Activated CD4-positive, alpha-beta T cell treated with anti-CD3 and anti-CD28 coated beads, Interleukin-2, amount 50 U/mL, for 1 hour (primary cell): ENCODE measurements at places on chromosomes 3 and 15.

DNA sequence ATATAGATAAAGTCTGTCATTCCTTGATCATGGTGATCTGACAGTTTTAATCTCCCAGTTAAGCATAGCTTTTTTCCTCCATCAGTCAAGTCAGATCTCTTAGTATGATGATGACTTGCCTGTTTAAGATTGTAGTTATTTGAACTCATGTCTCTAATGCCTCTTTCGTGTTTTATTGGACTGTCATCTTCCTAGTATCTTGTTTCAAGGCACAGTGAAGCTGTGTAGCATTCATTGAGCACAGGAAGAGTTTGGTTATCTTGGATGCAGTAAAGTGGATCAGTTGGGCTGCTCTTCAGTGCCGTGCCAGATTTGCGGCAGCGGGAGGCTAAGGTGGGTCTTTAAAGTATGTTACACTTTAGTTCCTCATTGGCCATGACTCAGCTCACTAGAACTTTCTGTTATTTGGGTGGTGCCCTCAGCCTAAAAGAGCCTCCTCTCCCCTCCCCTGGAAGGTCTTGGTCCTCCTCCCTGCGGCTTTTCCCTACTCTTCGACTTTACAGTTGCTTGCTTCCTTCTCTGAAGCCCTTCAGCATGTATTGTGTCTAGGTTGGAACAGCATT lies 45.7 kb upstream of the SKOR1 start:
- no peak for DNase-seq

DNA sequence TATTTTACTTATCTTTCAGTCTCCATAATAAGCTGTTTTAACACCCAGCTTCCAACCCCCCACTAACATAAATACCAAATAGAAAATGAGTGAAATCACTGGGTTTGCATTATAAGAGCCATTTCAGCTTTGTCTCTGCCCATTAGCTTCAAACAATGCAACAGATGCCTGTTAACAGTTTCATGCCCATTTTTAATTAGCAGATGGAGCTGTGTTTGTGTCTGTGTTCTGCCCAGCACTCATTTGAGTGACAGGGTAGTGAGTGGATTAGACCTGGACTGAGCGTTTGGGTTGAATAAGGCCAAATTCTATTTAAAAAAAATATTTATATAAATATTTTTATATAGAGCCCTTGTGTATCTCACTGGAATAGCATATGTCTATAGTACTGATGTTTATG lies 7.4 kb downstream of the RAB8B start:
- DNase-seq, result no peak

GRCh38 chr15:41839781-41840491 lies 1.3 kb downstream of the PLA2G4B start:
- DNase-seq, result no peak

- DNase-seq, result no peak
Measured at GRCh38 chr3:134446800-134447199, 39.0 kb downstream of the ANAPC13 start.

DNA sequence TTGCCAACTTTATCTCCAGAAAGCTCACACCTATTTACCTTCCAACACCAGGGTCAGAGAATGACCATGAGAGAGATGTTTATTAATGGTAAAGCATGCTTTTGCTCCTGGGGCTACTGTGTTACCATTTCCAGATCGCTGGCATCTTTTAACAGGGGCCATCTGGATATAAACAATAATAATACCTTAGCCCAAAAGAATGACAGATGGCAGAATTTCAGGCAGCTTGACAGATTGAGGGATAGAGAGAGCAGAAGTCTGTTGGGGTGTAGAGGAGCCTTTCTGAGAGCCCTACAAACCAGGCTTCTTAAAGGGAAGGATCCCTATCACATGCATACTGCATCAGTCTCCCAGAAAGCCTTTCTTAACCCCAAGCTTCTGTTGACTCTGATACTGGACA lies 17.7 kb downstream of the RBP1 start:
- DNase-seq, result no peak

- no peak for DNase-seq
Measured at GRCh38 chr15:20355256-20355868, 186.2 kb downstream of the GOLGA6L6 start.

GRCh38 chr3:13475871-13476590 lies 4.1 kb upstream of the HDAC11 start:
- DNase-seq, result no peak

DNA sequence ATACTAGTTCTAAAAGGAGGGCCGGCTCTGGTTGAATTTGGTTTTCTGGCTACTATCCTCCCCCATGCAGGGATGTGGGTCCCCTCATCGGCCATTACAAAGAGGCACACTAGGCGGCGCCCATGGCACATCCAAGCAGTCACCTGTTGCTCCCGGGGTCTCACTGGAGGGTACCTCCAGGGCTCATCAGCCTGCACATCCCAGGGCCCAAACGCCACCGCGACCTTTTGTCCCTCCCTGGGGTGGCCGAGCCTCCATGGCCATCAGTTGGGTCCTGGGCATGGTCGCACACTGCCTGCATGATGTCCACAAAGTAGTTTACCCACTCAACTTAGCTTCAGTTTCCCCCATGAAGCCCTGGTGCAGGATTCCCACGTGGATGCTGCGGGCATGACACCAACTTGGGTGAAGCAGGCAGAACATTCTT lies 28.3 kb downstream of the IDH3A start:
- DNase-seq, result peak; percentile 15

DNA sequence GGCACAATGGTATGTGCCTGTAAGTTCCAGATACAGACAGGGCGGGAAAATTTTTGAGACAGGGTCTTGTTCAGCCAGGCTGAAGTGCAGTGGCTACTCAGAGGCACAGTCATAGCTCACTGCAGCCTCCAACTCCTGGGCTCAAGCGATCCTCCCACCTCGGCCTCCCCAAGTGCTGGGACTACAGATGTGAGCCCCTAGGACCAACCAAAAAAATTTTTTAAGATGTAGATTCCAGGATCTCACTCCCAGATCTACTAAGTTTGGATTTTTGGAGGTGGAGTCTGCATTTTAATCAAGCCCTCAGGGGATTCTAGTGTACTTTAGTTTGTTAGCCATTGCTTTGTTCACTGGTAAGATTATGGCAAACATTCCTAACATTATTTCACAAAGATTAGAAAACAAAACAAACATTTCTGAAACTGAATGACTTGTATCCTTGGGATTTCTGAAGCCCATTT lies 2.7 kb downstream of the LIPH start:
- DNase-seq, result no peak

DNA sequence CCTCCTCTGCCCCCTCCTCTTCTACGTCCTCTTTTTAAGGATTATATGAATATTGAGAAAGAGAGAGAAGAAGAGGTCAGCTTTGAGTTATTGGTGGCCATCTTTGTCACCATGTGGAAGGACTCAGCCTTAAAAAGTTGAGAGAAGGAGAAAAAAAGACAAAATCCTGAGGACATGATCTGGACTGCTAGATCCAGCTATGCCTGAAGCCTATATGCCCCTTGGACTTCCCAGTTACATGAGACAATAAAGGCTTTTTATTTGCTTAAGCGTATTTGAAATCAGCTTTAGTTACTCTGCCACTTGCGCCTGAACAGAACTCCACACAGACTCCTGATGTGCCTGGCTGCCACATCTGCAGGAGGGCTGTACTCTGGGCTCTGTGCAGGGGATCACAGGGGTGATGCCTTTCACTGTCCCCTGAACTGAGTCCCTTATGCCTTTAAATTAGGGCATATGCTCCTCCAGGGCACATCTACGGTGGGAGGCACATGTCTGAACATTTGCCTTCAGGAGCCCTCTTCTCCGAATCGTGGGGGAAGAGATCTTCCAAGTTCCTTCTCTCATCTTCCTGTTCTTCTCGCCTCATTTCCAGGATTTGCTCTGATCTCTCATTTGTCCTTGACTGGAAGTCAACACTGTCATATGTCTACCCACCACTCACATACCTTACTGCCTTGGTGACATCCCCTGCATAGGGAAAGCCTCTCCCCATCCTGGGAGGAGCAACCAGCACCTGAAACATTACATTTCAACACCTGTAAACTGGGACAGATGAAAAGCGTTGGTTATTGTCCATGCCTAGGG lies 14.0 kb upstream of the PLA2G4E start:
- no peak for DNase-seq

DNA sequence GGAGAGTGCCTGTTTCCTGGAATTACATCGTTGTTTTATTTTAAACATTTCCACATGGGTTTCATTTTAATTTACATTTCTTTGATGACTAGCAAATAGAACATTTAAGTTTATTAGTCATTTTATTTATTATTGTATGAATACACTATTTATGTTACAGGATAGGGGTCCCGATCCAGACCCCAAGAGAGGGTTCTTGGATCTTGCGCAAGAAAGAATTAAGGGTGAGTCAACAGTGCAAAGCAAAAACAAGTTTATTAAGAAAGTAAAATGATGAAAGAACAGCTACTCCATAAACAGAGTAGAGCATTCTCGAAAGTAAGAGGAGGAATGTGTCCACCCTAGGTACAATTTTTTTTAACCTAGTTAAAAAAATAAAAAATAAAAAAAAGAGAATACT lies 539.5 kb downstream of the NAALADL2 start:
- DNase-seq, result no peak
